CD4-positive, alpha-beta T cell treated with Interleukin-15 for 4 hours (primary cell): ENCODE measurements at places on chromosomes 16 and 17.

GRCh38 chr17:76783146-76783545 lies 45.2 kb downstream of the MFSD11 start:
- no peak for DNase-seq

- DNase-seq, result no peak
These were observed 39.9 kb upstream of the INTS2 start for GRCh38 chr17:61967729-61968128.

DNA sequence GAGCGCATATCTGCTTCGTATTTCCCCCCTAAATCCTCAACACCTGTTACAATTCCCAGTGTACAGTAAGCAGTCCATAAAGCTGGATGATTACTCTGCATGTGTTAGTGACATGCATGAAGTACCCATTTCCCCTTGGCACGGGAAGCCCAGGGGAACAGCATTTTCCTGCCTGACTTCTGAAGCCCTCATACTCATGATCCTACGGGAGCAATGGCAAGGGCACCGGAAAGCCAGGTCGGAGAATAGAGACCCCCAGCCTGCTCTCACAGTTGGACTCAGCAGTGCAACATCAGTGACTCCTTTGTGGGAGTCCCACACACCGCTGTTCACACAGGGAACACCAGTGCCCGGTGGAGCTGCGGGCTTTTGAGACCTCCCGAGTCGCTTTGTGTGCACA lies 336.9 kb downstream of the CDH13 start:
- no peak for DNase-seq

DNA sequence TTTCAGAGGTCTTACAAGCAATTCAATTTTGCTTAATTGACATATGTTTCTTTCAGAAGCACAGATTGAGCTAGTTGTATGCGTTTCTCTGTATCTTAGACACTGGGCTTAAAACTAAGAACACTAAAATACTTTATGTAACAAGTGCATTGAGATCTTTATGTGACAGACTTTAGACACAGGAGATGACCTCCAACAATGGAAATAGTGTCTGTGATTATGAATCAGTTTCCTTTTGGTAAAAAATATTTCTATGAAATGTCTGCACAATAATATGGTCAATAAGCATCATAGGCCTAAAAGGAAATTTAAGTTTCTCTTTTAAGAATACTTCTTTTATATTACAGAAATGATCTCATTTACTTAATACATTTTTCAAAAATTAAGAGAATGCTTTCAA lies 153.2 kb downstream of the SKAP1 start:
- no peak for DNase-seq

DNA sequence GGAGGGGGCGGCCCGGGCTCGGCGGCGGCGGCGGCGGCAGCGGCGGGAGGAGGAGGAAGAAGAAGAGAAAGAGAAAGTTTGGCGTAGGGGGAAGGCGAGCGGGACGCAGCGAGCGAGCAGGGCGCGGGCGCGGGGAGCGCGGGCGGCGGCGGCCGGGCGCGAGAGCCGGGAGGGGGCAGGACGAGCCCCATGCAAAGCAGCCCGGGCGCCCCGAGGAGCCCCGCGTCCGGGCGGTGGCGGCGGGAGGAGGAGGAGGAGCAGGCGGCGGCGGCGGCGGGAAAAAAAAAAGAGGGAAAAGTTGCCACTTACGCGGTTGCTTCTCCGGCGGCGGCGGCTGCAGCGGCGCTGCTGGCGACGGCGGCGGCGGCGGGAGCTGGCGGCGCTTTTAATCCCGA lies 10.3 kb upstream of the ZFHX3 start:
- DNase-seq, result no peak

GRCh38 chr17:44448412-44448811 lies 54.8 kb downstream of the GPATCH8 start:
- DNase-seq, result no peak

- DNase-seq, result no peak
These were observed 472 bp upstream of the NME2 start for GRCh38 chr17:51165680-51166197.

- no peak for DNase-seq
These were observed 275.4 kb downstream of the SEC14L1 start for GRCh38 chr17:77416105-77416713.

DNA sequence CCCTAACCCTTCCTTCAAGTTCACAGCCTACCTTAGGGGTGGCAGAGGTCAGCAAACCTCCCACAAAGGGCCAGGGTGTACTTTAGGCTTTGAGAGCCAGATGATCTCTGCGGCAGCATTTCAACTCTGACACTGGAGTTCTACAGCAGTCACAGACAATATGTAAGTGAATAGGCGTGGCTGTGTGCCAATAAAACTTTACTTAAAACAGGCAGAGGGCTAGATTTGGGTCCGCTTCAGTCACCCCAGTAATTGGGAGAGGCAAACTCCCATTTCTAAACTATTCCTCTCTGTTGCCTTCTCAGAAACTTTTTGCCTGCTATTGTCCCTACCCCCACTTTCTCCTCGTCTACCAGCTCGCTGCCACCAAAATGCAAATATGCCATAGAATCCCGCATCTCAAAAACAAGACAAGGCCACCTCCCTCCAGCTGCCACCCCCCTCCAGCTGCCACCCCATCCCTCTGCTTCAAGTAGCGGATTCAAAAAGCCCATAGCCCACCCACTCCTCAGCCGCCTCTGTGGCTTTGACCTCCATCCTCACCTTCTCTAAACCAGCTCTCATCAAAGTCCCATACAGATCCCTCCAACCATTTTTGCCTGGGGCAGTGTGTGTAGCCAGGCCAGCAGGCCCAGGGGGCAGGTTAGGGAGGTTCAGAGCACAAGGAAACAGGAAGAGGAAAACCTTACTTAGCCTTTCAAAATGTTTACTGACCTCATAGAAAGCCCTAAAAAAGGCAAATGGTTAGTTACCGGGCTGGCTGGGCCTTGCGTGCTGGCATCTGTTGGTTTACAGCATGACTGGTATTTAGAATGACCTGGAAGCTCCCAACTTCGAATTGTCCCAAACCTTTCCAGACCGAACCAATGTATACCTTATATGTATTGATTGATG lies 19.9 kb upstream of the DNAH17 start:
- no peak for DNase-seq

- DNase-seq, result no peak
These were observed 42.5 kb downstream of the TMEM11 start for GRCh38 chr17:21171309-21171922.

- no peak for DNase-seq
These were observed 55.1 kb downstream of the ZNRF1 start for GRCh38 chr16:75053791-75054555.

DNA sequence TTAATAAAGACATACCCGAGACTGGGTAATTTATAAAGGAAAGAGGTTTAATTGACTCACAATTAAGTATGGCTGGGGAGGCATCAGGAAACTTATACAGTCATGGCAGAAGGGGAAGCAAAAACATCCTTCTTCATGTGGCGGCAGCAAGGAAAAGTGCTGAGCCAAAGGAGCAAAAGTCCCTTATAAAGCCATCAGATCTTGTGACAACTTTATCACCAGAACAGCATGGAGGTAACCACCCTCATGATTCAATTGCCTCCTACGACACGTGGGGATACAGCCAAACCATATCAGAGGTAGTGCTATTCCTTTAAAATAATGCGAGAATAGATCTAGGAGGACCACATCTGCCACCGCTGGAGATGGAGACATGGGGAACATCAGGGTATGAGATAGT lies 9.0 kb downstream of the C16orf54 start:
- DNase-seq, result no peak

DNA sequence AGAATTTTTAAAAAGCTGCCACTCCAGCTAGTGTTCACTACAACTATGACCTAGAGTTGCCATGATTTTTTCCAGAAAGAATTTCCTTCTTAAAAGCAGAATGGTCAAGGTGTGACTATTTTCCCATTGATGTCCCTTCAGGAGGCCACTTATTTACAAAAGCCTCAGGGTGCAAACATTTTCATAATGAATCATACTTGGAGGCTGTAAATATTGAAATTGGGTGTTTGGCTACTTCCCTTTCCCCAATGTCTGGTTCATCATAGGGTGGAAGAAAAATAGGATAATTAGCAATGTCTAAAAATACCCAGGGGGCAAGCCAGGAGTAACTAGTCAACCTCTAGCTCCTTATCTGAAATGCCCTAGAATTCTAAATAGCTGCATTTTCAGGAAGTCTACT lies 18.8 kb downstream of the AXIN2 start:
- no peak for DNase-seq
